ENCODE measurements at places on chromosomes 16 and 17.

DNA sequence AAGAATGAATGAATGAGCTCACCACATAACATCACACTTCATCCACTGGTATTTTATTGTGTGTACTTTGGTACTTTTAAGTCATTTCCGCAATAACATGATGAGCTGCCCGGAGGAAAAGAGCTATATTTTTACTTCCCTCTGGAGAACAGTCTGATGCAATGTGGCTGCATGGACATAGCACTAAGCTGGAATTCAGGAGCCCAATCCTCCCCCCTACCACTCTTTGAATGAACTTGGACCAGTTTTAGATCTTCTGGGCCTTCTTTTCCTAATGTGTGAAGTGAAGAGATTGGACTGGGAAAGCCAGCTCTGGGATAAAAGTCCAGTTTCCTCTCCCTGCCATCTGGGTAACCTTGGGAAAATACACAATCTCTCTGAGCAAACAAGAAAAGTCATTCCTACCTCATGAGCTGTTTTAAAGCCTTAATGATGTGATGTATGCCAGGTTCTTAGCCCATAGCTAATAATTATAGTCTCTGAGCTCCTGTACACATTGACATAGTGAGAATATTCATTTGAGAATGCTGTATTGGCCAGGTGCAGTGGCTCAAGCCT lies 79.3 kb downstream of the ABCC12 start:
- no peak for DNase-seq

GRCh38 chr17:19346351-19347255 lies 15.9 kb downstream of the B9D1 start:
- no peak for DNase-seq

- DNase-seq = no peak
These were observed 5.3 kb upstream of the EPN3 start for GRCh38 chr17:50527155-50527762.

- no peak for DNase-seq
These were observed 56.7 kb upstream of the ERCC4 start for GRCh38 chr16:13863075-13863765.

GRCh38 chr16:79912592-79913310 lies 312.2 kb upstream of the MAF start:
- no peak for DNase-seq

- DNase-seq = no peak
These were observed 14.8 kb downstream of the COX6A2 start for GRCh38 chr16:31413381-31413780.
